H7 (cell line): ENCODE measurements at places on chromosomes 3 and 15. TPM values are rescaled to one million over a fixed set of nuclear protein-coding genes. Genes with fewer than 3 reads are reported as not detected.
A peak's percentile ranks its signal among the peaks of the same experiment; 100 is the strongest.

ROBO2 gene
- total RNA-seq: 4.4 and 8.3 TPM in 2 replicates

ARL14 gene
- total RNA-seq: 0.07 TPM in 1 of 2 replicates, not detected in the other

TJP1 gene
- total RNA-seq: 43.5 and 57.2 TPM in 2 replicates

ZFYVE19 gene
- total RNA-seq: 25.5 and 30.0 TPM in 2 replicates

CPNE9 gene
- total RNA-seq: 0.18 and 0.38 TPM in 2 replicates

KBTBD13 gene
- 0.17 TPM in 1 of 2 replicates, not detected in the other for total RNA-seq

GRCh38 chr3:49343163-49343562 is 3.3 kb upstream of the USP4 start:
- DNase-seq: no peak

DNA sequence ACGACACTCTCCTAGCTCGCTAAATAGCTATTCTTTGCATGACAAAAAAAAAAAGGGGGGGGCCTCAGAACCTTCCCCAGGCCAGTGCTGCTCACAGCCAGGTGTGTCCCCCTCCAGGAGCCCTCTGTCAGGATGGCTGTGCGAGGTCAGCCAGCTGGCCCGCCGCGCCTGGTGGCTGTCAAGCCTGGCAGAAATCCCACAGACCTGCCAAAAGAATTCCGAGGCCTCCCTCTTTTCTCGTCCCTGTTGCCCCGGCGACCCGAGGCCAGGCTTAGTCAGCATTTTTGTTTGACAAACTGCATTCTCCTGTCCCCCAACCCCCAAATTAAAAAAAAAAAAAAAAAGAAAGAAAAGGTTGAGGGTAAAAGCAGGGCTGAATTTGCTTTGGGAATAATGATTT is 61.9 kb downstream of the TM4SF4 start:
- DNase-seq: peak; percentile 55

GRCh38 chr15:99955181-99955525 is 221.9 kb upstream of the LYSMD4 start:
- DNase-seq: peak; percentile 12
